Activated naive CD4-positive, alpha-beta T cell treated with Interleukin-2 at 50 U/mL for 16 hours (primary cell): ENCODE measurements at places on chromosomes 5 and 9.

- no peak for DNase-seq
Observed at GRCh38 chr9:127014216-127014909, 99.8 kb downstream of the RALGPS1 start.

DNA sequence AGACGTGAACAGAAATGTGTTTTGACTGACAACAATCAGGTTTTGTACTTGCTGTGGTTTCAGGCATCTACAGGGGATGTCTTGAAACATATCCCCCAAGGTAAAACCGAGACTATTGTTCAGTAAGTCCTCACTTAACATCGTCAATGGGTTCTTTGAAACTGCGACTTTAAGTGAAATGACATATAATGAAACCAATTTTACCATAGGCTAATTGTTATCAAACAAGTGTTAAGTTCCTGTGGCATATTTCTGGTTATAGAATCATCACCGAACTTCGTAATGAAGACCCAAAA is 16.4 kb upstream of the OMD start:
- no peak for DNase-seq

- no peak for DNase-seq
Observed at GRCh38 chr5:172801179-172801671, 30.2 kb upstream of the DUSP1 start.

DNA sequence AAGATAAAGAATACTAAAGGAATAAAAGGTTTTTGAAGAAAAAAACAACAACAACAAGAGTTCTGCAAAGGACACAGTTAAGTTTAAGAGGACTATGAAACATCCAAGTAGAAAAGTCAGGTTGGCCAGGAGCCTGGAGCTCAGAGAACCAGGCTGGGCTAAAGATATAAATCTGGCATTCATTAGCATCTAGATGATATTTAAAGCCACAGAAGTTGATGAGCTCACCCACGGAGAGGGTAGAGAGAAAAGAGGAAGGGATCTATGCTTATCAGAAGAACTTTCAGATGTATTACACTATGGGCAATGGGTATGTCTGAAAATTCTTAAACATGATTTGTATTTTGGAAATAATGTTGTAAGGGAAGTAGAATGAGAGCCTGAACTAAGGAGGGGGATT is 9.9 kb downstream of the MIER3 start:
- no peak for DNase-seq

GRCh38 chr9:713091-713490 is 128.4 kb upstream of the DMRT1 start:
- no peak for DNase-seq

DNA sequence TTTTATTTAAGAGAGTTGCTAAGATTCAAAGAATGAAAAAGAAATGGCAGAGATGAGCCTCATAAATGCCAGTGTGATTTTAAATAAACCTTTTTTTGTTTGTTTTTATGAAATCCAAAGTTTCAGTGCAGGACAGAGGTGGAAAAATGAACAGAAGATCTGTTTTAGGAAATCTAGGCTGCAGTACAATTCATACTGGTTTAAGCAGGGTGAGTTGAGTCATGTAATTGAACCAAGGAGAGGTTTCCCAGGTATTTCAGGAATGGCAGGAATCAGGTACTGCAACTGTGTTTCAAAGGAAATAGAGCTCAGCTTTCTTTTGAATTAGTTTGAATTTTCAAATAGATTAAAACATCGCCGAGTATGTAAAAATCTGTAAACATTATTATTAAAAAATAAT is 3.0 kb upstream of the ANKRD31 start:
- DNase-seq: no peak
